ENCODE measurements at places on chromosomes 13 and 19.

GRCh38 chr13:102402290-102402689, 442 bp upstream of the FGF14 start:
- DNase-seq = peak; percentile 65

DNA sequence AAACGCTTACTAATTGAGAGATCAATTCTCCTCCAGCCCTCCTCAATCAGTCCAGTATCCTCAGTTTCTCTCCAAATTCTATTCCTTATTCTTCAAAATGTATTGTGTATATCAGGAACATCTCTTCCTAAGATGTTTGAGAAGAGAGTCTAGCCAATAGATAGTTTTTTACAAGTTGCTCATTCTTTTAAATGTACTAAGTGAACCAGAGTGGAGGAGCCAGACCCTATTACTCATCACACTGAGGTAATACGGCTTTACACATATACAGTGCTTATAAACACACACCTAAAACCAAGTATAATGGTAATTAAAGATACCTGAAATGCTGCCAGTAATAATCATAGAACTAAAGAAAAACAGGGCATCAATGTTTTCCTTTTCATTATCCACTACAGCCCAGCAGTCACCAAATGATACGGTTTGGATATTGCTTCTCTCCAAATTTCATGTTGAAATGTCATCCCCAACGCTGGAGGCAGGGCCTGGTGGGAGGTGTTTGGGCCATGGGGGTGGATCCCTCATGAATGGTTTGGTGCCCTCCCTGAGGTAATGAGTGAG, 45.2 kb upstream of the HMGB1 start:
- DNase-seq = no peak

GRCh38 chr13:113723410-113724015, 35.5 kb upstream of the TMEM255B start:
- DNase-seq = peak; percentile 11

- DNase-seq = no peak
These were observed 51.0 kb downstream of the DIAPH3 start for GRCh38 chr13:60112771-60113170.

GRCh38 chr19:2582984-2583956, 107.3 kb downstream of the GADD45B start:
- DNase-seq = no peak

DNA sequence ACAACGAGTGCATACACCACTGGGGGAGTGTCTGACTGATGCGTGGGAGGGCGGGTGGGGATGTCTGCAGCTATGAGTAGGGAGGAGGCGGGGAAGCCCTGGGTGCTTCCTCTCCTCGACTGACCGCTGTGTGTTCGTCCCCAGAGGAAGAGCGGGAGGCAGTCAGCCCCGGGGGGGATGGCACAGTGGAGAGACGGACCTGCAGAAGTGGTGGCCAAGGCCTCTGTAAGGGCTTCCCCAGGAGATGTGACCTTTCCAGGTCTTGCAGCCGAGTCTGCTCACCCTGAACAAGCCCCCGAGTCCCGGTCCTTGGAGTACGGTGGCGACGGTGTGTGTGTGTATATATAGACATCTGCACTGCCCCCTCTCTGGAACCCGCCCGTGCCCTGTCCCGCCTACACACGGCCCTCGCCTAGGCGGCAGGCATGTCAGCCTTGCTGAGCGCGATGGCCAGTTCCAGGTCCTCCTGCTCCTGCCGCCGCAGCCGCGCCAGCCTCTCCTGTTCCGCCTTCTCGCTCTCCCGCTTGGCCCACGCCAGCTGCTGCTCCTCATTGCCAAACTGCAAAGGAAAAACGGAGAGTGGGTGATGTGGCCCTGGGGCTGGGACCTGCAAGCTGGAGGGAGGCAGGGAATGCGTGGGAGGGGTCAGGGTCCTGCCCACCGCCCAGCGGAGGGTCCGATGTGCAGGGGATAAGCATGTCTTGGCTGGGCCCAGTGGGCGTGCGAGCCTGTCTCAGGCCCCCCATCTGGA, 30.8 kb downstream of the KLF2 start:
- no peak for DNase-seq

- no peak for DNase-seq
These were observed 413.9 kb downstream of the SLITRK5 start for GRCh38 chr13:88085036-88085435.

DNA sequence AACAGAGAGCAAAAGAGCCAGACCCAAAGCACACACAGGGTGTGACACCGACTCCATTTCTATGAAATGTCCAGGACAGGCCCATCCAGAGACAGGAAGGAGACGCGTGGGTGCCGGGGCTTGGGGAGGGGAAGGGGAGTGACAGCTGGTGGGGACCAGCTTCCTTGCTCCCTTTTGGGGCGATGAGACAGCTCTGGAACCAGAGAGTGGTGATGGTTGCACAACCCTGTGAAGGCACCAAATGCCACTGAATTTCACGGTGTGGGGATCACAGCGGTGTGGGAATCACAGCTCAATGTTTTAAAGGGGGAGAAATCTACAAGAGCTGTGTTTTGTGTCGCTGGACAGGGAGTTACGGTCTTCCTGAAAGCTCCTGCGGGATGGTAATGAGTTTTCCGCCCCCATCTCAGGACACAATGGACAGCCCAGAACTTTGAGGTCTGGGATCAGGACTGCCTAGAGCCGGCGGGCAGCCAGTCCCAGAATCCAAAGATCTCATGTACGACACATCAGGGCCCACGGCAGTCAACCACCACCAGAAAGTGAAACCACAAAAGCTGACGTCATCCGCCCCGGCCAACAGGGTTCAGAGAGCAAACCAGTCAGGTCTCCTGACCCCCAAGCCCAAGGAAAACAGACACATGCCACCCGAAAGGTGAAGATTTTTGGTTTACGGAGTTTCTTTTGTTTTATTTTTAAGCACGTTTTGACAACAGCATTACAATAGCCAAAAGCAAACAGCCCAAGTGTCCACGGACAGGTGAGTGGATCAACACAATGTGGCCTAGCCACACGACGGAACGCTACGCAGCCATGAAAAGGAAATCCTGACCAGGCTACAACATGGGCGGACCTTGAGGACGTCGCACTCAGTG, 7.3 kb downstream of the SGTA start:
- DNase-seq = peak; percentile 37

- no peak for DNase-seq
These were observed 14.6 kb downstream of the NACC1 start for GRCh38 chr19:13132471-13133180.

- no peak for DNase-seq
These were observed 4.3 kb downstream of the ZGLP1 start for GRCh38 chr19:10305139-10305806.

Measured in SK-MEL-5 (cell line).